CD4-positive, alpha-beta T cell treated with Interleukin-21 for 1 hour (primary cell): ENCODE measurements at places on chromosomes 6 and 20.

GRCh38 chr6:100078509-100078908 is 84.5 kb upstream of the MCHR2 start:
- DNase-seq = no peak

DNA sequence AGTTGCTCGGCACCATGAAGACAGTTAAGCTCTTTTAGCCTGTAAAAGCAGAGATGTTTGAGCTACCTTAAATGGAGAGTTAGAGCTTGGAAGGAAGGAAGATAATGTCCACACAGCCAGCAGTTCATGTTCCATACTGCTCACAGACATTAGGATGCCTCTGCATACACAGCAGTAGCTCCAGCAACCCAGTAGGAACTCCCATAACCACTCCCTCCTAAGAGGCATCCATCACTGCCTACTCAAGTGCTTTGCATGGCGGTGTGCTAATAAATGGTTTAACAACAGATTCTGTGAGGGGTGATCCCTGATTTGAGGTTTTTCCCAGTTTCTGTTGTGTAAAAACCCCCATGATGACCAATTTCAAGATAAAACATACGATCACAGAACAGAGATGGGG is 286.4 kb downstream of the HACE1 start:
- DNase-seq = no peak

DNA sequence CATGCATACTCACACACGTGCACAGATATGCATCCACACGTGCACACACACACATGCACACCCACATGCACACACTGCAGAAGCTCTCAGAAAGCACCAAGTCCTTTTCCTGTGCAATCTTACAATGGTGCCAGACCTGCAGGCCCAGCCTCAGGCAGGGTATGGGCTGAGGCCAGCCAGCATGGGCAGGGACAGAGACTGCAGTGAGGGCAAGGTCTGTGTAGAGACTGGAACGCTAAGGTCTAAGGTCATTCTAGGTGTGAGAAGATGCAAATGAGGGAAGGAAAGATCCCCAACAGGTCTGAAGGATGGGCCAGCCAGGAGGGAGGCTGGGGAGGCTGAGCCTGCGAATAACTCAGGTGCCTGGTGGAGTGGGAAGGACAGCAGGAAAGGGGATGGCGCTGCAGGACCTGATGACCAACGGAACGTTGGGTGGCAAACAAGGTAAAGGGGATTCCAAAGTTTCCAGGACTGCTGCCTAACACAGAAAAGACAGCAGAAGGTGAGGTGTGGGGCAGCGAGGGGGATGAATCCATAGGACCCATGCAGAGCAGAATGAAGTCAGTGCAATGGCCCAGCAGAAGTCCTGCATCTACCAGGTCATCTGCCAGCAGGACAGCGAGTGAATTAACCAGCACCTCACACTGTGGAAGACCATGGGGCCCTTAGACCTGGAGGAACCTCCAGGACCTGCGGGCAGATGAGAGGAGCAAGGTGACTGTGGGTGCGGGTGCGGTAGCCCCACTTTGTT is 67.0 kb downstream of the ABHD12 start:
- no peak for DNase-seq

GRCh38 chr20:37357481-37358365 is 11.8 kb downstream of the SRC start:
- DNase-seq = peak; percentile 13

GRCh38 chr6:46078294-46078693 is 51.5 kb upstream of the ENPP4 start:
- DNase-seq = no peak

DNA sequence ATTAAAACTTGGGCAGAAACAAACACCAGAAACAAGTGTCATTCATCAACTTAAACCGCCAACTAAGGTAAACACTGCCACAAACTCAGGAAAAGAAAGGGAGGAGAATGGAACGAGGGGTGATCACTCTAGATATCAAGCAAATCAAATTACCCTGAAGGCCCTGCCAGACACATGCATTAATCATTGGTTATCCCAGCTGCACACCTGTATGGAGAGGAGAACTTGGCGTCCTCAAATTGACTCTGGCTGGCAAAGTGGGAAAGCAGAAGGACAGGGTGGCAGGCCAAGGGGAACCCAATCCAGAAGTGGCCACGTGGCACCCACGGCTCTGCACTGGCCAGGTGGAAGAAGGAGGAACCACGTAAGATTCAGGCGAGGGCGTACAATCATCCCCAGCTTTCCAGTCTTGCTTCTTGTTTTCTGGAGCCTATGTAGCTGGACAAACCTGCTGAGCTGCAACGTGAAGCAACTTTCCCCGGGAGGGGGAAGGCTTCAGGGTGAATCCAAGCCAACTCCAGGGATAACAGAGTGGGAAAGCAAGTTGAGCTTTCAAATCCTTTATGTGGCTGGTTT is 156.2 kb upstream of the JARID2 start:
- no peak for DNase-seq

DNA sequence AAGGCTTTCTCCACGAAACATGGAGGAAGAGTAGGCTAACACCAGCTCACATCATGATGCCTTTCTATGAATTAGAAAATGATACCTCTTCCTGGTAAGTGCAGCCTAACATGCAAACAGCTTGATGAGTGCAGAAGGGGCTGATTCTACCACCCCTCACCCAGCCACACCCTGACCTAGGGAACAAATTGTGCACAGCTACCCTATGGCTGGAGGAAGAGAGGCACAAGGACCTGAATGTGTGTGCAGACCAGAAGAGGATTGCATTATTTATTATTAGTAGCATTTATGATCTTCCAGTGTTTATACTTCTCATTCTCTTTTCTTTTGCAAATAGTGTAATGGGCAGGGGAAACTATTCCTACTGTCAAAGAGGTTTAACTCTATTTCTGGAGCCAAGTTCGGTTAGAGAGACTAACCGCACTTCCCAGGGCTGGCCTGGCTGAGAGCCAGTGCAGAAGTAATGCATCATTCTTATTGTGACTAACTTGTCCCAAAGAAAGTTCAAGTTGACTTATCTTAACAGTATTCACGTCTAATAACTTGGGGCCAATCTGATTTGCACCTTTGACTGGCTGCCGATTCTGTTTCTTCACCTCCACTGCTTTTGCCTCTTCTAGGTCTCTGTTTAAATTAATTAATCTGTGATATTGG is 237.5 kb downstream of the CD83 start:
- no peak for DNase-seq

DNA sequence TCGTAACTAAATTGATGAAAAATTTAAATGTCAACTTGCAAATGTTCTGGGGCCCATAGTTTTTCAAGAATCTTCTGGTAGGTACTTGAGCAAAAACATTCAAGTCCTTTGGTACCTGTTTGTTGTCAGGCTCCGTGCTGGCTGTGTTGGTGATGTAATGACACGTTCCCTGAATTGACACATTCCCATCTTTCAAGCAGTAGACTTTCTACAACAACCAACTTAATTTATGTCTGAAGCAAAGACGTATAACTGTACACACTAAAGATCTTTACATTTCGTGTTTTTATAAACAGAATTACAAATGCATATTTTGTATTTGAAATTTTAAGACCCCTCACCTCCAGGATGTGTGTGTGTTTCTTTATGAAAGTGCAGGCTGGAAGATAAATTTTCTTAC is 49.5 kb downstream of the NCOA3 start:
- no peak for DNase-seq

GRCh38 chr6:131164506-131164905 is 29.2 kb downstream of the AKAP7 start:
- DNase-seq = no peak

- DNase-seq = no peak
Observed at GRCh38 chr6:53399027-53399344, 50.2 kb upstream of the ELOVL5 start.

DNA sequence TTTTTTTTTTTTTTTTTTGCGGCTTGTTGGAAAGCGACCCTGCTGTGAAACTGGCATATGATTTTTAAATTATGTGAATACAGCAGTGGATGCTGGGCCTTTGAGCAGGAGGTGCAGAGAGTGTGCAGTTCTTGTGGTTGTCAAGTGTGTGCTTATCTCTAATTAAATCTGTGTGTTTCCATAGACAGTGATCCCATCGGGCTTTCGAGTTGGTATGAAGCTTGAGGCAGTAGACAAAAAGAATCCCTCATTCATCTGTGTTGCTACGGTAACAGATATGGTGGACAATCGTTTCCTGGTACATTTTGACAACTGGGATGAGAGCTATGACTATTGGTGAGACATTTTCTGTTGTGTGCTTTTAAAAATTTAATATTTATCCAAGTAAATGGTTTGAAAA is 52.4 kb downstream of the L3MBTL3 start:
- DNase-seq = peak; percentile 4

DNA sequence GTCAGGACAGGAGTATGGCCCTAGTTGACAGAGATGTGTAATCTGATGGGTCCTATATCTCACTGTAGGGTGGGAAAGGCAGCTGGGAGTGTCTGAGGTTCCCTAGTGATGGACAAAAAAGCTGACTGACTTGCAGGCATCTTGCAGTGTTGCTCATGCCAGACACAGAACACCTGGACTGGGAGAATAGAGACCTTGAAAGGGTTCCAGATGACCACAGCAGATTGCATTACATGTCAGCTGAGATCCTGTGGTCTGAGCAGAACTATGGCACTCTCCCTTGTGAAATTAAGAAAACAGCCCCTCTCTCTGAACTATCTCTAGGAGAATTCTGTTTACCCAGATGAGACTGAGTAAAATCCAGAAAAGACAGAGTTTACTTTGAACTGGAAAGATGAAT is 212.6 kb upstream of the MAN1A1 start:
- DNase-seq = no peak

DNA sequence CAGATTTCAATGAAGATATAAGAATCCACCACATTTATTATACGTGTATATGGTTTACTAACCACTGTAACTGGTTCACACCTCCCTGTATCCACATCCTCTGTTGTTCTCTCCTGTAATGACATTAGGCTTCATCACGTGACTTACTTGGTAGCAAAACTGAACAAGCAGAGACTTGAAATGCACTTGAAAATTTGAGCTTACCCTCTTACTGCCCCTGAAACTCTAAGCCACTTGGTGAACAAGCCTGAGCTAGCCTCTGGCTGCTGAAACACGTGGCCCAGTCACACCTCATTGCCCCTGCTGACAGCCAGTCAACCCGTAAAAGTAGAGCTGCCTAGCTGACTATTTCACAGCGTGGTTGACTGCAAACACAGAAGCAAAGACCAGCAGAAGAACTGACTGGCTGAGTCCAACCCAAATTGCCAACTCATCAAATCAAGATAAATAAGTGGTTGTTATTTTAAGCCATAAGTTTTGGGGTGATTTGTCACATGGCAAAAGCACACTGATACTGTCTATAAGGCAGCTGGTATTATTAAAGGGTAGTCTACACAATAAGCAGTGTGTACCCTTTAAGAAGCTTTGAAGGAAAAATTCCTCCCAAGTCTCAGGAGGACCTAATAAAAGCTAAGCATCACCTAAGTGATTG is 109.0 kb downstream of the RALGAPA2 start:
- peak; percentile 46 for DNase-seq
